Esophagus muscularis mucosa (tissue), 4 donors: ENCODE measurements at places on chromosomes 4 and X. TPM values are rescaled to one million over a fixed set of nuclear protein-coding genes. Genes with fewer than 3 reads are reported as not detected.

- H3K27me3 ChIP-seq, result no peaks in the 10 kb centered on the region
- no peaks in the 10 kb centered on the region for H3K4me1 ChIP-seq
- H3K27ac ChIP-seq, result no peak overlapping the region
- no peak overlapping the region for H3K4me3 ChIP-seq
- DNase-seq, result no peak
These were observed 389.0 kb downstream of the HNRNPD start for GRCh38 chr4:81984746-81985145.

DNA sequence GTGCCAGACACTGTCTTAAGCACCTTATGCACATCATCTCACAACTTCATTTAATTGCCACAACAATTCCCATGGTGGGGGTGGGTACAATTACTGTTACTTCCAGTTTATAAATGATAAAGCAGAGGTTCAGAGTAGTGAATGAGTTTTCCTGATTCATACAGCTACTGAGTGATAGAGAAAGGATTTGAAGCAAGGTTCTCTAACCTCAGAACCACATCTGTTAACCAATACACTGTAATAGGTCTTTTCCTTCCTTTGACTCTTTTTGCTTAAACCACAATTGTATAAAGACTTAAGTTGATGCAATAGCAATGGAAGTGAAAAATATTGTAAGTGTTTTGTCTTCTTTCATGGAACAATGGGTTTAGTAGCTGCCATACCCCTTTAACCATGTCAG is 43.5 kb upstream of the PAK3 start:
- no peaks in the 10 kb centered on the region for H3K4me1 ChIP-seq
- no peaks in the 10 kb centered on the region for H3K36me3 ChIP-seq
- no peak overlapping the region for H3K27ac ChIP-seq

Gene F8
- 30.0 TPM for total RNA-seq

GRCh38 chrX:56563231-56564161 is at the start of gene UBQLN2:
Gene UBQLN2, plus strand, starts transcription at chrX:56563627. Its CDS starts 247 bp downstream, at chrX:56563874.
- no peak for DNase-seq
- peak within 1 kb of the TSS; percentile 93 for H3K27ac ChIP-seq
- no peaks in the 10 kb centered on the region for H3K27me3 ChIP-seq
- H3K36me3 ChIP-seq, result no peaks in the 10 kb centered on the region
- peak within 1 kb of the TSS; percentile 64 for H3K4me3 ChIP-seq

- peak; percentile 79 for DNase-seq
- H3K27ac ChIP-seq, result peak overlapping the region; percentile 73
- H3K36me3 ChIP-seq, result no peaks in the 10 kb centered on the region
- no peaks in the 10 kb centered on the region for H3K27me3 ChIP-seq
These were observed 96.1 kb downstream of the AFF1 start for GRCh38 chr4:87030755-87031441.

- H3K4me1 ChIP-seq, result no peaks in the 10 kb centered on the region
- peak; percentile 74 for DNase-seq
- no peaks in the 10 kb centered on the region for H3K27me3 ChIP-seq
- H3K4me3 ChIP-seq, result no peak overlapping the region
These were observed 56.6 kb upstream of the HELT start for GRCh38 chr4:184961660-184962059.

- no peaks in the 10 kb centered on the region for H3K36me3 ChIP-seq
- H3K27ac ChIP-seq, result no peak overlapping the region
- DNase-seq, result no peak
These were observed 208.2 kb downstream of the FAT4 start for GRCh38 chr4:125522992-125523391.

Gene CD38
- total RNA-seq, result 5.8 TPM

DNA sequence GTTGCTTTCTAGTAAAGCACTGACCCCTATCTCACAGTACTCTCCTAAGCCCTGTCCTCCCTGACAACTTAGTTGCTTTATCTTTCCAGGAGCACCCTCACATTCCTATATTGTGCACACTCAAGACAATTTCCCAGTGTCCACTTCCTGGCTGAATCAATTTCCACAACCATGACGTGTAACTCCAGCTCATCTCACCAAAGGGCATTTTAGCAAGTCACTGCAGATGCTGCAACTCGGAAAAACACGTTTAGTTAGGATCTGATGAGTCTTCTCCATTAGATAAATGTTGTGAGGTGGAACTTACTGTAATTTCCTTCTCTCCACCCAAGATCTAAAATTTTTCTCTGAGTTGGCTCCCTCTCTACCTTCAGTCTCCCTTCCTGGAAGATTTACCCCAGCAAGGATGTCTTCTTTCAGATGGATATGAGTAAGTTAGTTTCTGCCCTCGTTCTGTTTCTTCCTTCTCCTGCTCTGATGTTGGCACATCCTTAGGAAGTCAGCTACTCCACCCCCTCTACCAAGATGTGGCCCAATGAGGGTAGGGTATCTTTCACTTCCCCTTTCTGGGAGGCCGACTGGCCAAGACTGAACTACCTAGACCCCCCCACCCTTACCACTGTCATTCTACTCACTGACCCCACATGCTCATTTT is 28.8 kb upstream of the IL13RA1 start:
- DNase-seq, result no peak
- H3K27ac ChIP-seq, result no peak overlapping the region
- no peaks in the 10 kb centered on the region for H3K36me3 ChIP-seq
- H3K27me3 ChIP-seq, result no peaks in the 10 kb centered on the region

Gene TEX13C
- total RNA-seq, result not detected

DNA sequence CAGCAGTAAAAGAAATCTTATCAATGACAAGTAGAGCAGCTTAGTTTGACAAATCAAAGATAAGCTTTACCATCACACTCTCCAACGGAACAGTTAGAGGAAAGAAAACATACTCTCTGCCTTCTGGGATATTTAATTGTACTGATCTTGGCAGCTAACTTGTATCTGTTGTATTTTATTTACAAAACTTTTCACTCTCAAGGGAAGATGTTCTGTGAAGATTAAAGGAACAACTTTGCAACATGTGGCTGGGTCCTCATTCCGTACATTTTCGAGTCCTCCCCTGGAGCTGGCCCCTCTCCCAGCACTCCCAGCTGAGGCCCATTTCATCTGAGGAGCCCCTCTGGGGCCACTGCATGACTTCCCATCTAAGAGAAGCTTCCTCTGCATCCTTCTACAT is 74.4 kb downstream of the RPS3A start:
- H3K36me3 ChIP-seq, result peaks cover 15% of the 10 kb centered on the region
- H3K4me3 ChIP-seq, result no peak overlapping the region
- H3K27me3 ChIP-seq, result no peaks in the 10 kb centered on the region
- H3K4me1 ChIP-seq, result peaks cover 52% of the 10 kb centered on the region

Gene HSFX2
- not detected for total RNA-seq

Gene REELD1
- 0.83 TPM for total RNA-seq

DNA sequence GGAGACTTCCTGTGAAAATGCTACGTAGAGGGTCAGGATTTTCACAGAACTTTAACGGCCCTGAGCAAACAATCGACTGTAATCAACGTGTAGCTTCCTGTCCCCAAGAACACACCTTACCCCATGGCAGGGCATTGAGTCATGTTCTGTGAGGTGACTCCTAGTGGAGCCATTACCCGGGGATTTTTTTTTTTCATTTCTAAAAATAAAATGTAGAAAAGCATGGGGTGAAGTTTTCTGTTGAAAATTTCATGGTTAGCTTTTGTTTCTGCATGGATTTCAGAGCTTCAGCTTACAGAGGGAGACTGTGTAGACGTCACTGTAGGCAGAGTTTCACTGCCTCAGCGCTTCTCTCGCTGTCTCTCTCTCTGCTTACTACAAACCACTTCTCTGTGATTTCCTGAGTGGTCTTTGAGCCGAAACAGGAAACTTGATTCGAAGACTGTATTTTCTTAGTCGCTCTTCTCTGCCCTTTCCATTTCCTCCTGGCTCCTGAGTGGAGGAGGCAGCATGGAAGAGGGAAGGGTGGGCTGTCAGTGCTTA is 111.7 kb downstream of the NFKB1 start:
- no peaks in the 10 kb centered on the region for H3K27me3 ChIP-seq
- peaks cover 52% of the 10 kb centered on the region for H3K36me3 ChIP-seq
- no peak for DNase-seq
- H3K27ac ChIP-seq, result no peak overlapping the region

- no peak for DNase-seq
- H3K4me1 ChIP-seq, result no peaks in the 10 kb centered on the region
- H3K27me3 ChIP-seq, result no peaks in the 10 kb centered on the region
- no peaks in the 10 kb centered on the region for H3K36me3 ChIP-seq
- H3K4me3 ChIP-seq, result no peak overlapping the region
- no peak overlapping the region for H3K27ac ChIP-seq
These were observed 22.7 kb upstream of the SEPSECS start for GRCh38 chr4:25182937-25183336.

DNA sequence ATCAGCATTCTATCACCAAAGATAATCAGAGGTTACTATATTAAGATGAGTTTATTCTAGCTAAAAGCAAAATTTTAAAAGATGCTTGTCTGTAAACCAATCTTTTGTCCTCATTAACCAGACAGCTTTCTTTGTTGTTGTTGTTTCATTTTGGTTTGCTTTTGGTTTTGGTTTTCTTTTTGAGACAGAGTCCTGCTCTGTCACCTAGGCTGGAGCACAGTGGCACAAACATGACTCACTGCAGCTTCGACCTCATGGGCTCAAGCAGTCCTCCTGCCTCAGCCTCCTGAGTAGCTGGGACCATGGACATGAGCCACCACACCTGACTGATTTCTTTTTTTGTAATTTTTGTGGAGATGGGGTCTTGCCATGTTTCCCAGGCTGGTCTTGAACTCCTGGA is 102.9 kb downstream of the COX18 start:
- no peak for DNase-seq
- H3K4me1 ChIP-seq, result peaks cover 24% of the 10 kb centered on the region
- H3K36me3 ChIP-seq, result no peaks in the 10 kb centered on the region
- no peak overlapping the region for H3K27ac ChIP-seq
- H3K4me3 ChIP-seq, result no peak overlapping the region

Gene FAM9C
- not detected for total RNA-seq

Gene CNGA1
- total RNA-seq, result 4.0 TPM

- peaks cover 12% of the 10 kb centered on the region for H3K4me1 ChIP-seq
- H3K27me3 ChIP-seq, result no peaks in the 10 kb centered on the region
- DNase-seq, result no peak
These were observed 24.9 kb upstream of the ZDHHC15 start for GRCh38 chrX:75547783-75548182.

Gene NDST3
- not detected for total RNA-seq

- H3K36me3 ChIP-seq, result no peaks in the 10 kb centered on the region
- H3K4me3 ChIP-seq, result no peak overlapping the region
- no peaks in the 10 kb centered on the region for H3K27me3 ChIP-seq
- no peak overlapping the region for H3K27ac ChIP-seq
These were observed 48.6 kb downstream of the NPY5R start for GRCh38 chr4:163392328-163392727.

GRCh38 chr4:70239131-70239883 is 3.1 kb upstream of the CSN3 start:
- no peak for DNase-seq
- H3K27me3 ChIP-seq, result no peaks in the 10 kb centered on the region
- no peaks in the 10 kb centered on the region for H3K4me1 ChIP-seq

DNA sequence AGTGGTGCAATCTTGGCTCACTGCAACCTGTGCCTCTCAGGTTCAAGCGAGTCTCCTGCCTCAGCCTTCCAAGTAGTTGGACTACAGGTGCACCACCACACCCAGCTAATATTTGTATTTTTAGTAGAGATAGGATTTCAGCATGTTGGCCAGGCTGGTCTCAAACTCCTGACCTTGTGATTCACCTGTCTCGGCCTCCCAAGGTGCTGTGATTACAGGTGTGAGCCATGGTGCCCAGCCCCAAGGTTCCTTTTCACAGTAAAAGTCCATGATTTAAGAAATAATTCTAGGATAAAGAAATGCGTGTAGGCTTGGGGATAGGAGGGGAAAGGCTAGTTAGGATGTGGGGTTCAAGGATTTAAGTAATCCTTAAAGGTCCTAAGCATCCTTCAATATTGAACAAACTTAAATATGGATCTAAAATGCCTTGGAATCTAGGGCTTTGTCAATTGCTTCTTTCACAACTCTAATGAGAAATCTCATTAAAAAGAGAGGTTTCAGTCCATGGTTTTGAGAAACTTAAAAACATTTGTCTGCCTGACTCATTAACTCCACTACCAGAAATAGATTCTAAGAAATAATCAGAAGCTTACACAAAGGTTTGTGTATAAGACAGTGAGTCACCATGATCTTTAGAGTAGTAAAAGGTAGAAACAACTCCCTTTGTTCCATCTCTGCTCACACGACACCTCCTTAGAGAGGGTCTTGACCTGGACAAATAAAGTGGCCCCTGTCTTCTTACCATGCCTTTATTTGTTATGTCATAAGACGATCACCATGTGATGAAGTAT is 203.2 kb downstream of the PTTG2 start:
- H3K4me3 ChIP-seq, result no peak overlapping the region
- no peaks in the 10 kb centered on the region for H3K36me3 ChIP-seq
- DNase-seq, result no peak

- no peak for DNase-seq
- H3K4me1 ChIP-seq, result peaks cover 9% of the 10 kb centered on the region
- H3K4me3 ChIP-seq, result no peak overlapping the region
- H3K27me3 ChIP-seq, result no peaks in the 10 kb centered on the region
These were observed 56.6 kb downstream of the LNX1 start for GRCh38 chr4:53534684-53535083.

Gene IGSF1
- total RNA-seq, result 2.5 TPM

GRCh38 chrX:73847100-73847499 is 284.1 kb downstream of the CHIC1 start:
- no peaks in the 10 kb centered on the region for H3K4me1 ChIP-seq
- H3K4me3 ChIP-seq, result no peak overlapping the region
- H3K27me3 ChIP-seq, result no peaks in the 10 kb centered on the region
- H3K27ac ChIP-seq, result no peak overlapping the region
- DNase-seq, result no peak

Gene RPL9
- total RNA-seq, result 5,181 TPM

DNA sequence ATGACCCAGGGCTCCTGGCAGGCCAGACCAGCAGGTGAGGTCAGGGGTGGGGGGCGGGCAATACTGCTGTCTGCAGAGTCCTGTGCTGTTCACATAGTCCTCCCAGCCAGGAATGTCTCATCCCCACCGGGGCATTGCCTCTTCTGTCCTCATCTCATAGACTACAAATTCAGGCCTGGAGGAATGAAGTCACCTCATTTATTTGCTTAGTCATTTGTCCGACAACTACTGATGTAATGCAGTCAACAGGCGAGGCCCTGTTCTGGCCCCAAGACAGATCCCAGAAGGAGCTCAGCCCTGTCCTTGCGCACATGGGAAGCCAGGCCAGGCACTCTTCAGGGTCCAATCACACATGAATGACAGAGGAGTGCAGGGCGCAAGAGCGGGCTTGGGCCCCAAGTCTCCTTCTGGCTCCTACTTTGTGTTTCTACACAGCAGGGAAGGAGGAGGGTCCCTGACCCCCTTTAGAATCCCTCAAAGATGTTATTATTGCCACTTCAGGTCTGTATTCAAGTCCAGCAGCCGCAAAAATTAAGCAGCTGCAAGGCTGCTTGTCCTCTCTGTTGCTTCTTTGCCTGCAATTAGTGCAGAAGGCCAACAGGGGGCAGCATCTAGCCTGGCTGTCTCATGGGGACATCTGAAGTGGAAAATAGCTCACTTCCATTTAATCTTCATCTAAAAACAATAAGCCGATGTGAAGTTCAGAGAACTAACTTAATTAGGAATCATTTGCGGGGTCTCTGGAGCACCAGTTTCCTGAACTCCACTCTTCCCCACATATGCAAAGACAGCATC is 15.2 kb upstream of the HMX1 start:
- no peak for DNase-seq
- H3K27me3 ChIP-seq, result peaks cover 6% of the 10 kb centered on the region
- no peaks in the 10 kb centered on the region for H3K4me1 ChIP-seq
- no peak overlapping the region for H3K27ac ChIP-seq
